ENCODE measurements at places on chromosomes 6 and 20.

DNA sequence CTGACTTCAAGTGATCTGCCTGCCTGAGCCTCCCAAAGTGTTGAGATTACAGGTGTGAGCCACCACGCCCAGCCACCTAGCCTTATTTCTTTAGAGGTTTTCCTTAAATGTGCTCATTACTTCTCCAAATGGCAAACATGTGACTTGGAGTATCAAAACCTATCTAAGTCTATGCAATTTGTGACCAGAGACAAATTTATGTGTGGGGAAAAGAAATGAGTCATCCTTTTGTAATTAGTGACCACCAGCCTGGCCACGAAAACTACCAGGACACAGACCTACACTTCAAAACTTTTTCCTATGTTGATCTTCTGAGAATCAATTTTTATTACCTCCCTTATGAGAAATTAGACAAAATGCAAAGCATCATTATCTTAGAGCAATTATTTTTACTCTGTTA is 64.6 kb upstream of the OGFRL1 start:
- DNase-seq = no peak

GRCh38 chr6:64224819-64225218 is 589.2 kb downstream of the PHF3 start:
- no peak for DNase-seq

GRCh38 chr6:28673787-28674671 is 148.3 kb downstream of the GPX5 start:
- DNase-seq = no peak

GRCh38 chr6:19851241-19852089 is 14.3 kb downstream of the ID4 start:
- no peak for DNase-seq

- no peak for DNase-seq
Observed at GRCh38 chr6:41255110-41255509, 27.0 kb downstream of the TREML4 start.

DNA sequence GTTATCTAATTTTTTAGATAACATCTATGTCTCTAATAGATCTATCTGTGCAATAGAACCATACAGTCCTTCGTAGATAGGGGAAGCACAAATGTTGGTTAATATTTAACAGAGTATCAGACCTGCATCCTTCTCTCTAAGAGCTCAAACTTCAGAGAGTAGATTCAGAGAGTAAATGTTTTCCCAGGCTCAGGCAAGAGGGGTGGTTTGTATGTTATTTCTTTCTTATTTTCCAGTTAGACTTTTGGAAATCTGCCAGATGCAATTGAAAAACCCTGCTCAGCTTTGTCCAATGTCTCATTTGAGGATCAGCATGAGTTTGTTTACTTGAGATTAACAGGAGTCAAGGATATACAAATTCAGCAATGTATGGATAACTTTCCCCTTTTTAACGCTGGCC is 361.9 kb downstream of the BCKDHB start:
- DNase-seq = no peak

GRCh38 chr6:36867471-36868224 is 7.0 kb downstream of the PPIL1 start:
- no peak for DNase-seq

- DNase-seq = no peak
Observed at GRCh38 chr6:35633579-35634089, 55.1 kb downstream of the FKBP5 start.

DNA sequence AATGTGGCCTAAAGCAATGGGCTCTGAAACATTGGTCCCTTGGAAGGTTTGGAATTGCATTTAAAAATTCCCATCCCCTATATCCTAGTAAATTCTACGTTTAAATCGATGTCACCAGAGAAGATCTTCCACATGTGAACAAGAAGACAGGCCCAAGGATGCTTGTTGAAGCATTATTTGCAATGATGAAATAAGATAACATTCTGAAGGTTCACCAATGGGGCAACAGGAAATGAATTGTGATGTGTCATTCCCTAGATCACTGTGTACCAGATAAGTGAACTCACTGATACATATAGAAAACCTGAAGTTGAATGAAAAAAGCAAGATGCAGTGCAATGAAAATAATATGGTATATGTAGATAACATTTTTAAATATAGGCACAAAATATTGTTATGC is 464.3 kb upstream of the BTBD3 start:
- DNase-seq = no peak

GRCh38 chr6:106659859-106660258 is 30.5 kb downstream of the QRSL1 start:
- no peak for DNase-seq

DNA sequence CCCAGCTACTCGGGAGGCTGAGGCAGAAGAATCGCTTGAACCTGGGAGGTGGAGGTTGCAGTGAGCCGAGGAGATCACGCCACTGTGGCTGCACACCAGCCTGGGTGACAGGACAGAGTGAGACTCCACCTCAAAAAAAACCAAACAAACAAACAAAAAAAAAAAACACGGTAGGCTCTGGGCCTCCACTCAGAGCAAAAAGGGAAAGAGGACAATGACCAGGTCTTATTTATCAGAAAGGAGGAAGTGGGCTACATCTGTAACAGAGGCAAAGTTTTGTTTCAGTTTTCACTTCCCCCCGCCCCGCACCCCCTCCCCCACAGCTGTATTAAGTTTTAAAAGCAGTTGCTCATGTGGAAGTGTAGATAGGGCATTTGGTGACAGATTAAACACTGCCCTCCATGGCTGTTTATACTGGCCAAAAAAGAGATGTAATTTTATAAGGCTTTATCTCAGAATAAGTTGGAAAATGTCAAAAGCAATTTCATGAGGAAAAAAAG is 114.6 kb downstream of the RCAN2 start:
- DNase-seq = peak; percentile 9

- no peak for DNase-seq
Observed at GRCh38 chr6:133587546-133588160, 301.3 kb upstream of the TCF21 start.

- DNase-seq = no peak
Observed at GRCh38 chr20:43723735-43724134, 3.1 kb downstream of the GTSF1L start.

GRCh38 chr6:157893238-157893637 is 70.2 kb downstream of the SNX9 start:
- no peak for DNase-seq

DNA sequence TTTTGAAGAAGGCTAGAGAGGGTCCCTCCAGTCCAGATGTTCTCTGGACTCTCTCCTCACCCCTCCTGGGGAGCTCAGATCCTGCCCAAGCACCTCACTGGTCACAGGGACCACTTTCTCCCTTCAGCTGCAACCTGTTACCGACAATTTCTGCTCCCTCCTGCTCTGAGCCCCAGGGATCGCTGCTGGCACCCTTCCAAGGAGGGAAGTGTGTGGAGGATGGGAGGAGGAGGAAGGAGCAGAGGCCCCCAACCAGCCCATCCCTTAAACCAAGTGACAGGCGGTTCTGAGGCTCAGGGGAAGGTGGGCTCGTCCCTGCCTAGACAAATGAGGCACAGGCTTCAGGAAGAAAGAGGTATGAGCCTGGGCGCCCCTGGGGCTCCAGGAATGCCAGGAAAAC is 13.9 kb downstream of the PMEPA1 start:
- no peak for DNase-seq

DNA sequence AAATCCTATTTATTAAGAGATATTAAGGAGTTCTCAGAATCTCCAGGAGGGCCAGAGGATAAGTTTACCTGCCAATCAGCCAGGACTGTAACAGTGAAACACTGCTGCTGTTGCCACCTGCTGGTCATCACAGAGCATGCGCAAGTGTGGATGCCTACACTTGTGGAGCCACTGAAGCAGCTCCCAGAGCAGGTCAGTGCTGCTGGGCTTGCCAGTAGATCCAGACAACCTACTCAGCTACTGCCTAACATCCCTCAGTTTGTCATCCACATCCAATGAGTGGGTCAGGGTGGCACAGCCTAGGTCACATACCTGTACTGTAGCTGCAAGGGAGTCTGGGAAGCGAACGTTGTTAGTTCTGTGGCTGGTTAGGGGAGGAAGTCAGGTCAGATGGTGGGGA is 18.3 kb upstream of the NHSL1 start:
- peak; percentile 38 for DNase-seq

- no peak for DNase-seq
Observed at GRCh38 chr6:3848380-3848779, 793 bp upstream of the FAM50B start.

GRCh38 chr6:30357678-30358540 is 13.0 kb downstream of the RPP21 start:
- DNase-seq = peak; percentile 50

DNA sequence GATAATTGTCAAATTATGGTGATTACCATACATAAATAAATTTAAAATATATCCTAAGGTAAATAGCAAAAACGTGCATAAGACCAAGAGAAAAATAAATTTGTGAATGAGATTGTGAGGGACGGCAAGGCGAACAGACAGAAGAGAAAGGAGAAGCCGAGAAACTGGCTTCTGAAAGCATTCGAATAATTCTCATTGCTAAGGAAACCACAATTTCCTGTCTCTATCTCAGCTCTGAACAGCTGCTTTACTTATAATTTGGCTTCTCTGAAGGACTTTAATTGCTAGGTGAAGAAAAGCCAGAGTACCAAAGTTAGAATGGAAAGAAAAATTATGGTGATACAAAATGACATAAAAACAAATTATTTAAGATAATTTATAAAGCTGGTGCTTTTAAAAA is 79.0 kb upstream of the RGS17 start:
- DNase-seq = no peak

- DNase-seq = no peak
Observed at GRCh38 chr20:40197691-40198090, 491.3 kb downstream of the MAFB start.

DNA sequence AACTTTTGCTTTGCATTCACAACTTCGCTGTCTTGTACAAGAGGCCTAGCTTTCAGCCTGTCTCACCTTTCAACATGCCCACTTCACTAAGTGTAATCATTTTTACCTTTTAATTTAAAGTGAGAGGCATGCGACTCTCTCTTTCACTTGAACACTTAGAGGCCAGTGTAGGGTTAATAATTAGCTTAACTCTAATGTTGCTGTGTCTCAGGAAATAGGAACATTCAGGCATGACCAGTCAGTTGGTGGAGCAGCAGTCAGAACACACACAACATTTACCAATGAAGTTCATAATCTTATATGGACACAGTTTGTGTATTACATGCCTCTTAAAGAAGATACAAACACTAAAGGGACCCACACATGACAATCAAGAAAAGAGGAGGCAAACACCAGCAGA is 47.6 kb downstream of the HTR1B start:
- DNase-seq = no peak

DNA sequence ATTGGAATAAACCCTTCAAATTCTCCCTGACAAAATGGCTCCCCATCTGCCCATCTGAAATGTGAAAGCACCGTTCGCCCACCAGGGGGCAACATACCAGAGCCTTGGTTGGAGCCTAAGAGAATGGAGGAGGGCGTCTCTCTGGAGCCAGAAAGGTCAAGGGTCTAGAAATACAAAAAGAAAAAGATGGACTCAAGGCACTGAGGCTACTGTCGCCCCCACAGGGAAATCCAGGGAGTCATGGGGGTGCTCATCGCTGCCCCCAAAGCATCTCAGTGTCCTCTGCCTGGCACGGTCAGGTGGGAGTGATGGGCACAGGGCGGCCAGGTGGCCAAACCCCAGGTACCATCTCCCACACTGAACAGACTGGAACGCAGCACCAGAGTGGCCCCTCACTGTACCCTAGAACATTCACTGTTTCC is 136.3 kb downstream of the ZMYND8 start:
- peak; percentile 28 for DNase-seq

- no peak for DNase-seq
Observed at GRCh38 chr6:19413323-19413722, 423.8 kb upstream of the ID4 start.

GRCh38 chr6:147933224-147933623 is 409.4 kb upstream of the SASH1 start:
- no peak for DNase-seq

DNA sequence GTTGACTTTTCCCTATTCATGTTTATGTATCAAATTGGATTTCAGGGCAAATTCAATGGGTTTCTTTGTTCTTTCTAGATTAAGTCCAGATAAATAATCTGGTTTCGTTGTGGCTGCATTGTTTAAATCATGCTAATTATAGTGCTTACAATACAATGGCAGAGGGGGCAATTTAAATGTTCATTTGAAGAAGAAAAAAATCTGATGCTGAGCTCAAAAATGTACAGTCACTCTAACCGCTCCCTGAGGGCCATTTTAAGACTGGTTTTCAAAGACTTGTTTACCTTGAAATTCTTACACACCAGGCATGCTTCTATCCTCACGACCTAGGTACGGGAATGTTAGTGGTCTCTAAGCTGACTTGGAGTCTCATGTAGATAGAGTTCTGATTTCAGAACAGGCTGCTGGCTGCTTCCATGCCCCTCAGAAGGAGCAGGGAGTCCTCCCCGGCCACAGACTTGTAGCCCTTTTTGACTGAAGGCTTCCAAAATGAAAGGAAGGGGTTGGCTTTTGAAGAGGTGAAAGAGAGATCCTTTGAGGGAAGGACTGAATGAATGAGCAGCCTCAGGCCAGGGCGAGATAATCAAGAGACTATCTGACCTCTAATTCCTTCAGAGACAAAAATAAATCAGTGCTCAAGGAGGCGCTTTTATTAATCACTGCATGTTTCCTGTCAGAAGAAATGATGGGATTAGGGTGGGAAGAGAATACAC is 86.1 kb upstream of the ZNF217 start:
- no peak for DNase-seq

- no peak for DNase-seq
Observed at GRCh38 chr6:90294614-90294988, 2.0 kb downstream of the BACH2 start.

DNA sequence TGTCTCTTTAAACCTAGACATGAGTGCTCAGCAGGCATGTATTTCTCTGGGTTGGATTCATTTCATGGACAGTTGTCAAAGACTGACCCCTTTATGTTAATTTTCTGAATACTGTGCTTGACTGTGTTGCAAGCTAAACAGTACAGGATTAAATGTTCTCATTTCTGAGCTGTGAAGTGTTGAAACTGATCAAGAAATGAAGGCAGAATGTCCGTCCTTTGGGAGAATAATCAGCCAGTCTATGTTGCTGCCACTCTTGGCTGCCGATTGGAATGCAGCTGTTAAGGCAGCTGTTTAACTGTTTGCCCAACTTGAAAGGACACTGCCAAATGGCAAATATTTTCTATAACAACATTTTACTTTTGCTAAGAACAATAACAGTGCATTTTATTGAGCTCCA is 87.3 kb downstream of the CEP57L1 start:
- DNase-seq = no peak

DNA sequence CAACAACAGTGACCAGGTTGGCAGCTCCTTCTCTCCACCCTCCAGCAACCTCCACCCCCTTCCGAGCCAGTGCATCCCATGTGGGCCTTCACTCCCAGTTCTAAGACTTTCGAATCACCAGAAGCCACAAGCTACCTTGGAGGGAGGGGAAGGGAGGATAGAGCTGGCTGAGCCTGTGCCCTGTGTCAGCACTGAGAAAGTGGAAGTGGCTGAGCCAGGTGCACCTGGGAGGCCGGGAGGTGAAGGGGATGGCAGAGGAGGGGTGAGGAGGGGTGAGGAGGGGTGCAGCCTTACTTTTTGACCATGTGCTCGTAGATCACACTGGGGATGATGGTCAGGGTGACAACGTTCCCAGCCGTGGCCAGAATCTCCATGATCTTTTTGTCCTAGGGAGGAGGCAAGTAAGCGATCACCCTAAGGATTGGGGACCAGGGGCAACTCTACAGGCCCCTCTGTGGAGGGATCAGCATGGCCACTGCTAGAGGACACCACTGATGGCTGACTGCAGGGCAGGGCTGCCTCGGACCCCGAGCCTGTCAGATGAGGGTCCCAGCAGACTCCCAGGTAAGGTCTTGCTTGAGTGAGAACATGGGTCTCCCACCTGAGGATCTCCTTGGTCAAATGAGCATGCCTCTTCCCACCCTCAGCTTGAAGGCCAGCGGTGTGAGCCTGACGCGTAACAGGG is 18.3 kb downstream of the SDCBP2 start:
- DNase-seq = no peak

GRCh38 chr6:43298565-43299337 is 691 bp downstream of the SLC22A7 start:
- DNase-seq = no peak
